ENCODE measurements at places on chromosomes 7 and 10. TPM values are rescaled to one million over a fixed set of nuclear protein-coding genes. Genes with fewer than 3 reads are reported as not detected.

Gene RTKN2
- total RNA-seq, result 109 TPM

DNA sequence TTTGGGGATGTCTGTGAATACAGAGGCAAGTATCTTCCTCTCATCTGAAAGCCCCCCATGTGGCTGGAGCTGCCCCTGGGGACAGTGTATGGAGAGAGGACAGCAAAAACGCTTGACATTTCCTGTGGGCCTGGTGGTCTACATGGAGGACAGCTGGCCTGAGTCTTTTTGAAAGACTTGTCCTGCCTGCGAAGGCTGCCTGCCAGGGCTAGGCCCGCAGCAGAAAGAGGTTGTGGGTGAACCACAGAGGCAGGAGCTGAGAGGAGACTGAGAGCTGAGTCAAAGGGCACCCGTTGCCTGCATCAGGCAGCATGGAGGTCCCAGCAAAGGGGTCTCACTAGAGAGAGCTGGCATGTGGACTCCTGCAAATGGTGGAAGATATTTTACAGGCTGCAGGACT is 66.4 kb downstream of the KAT6B start:
- peaks cover 14% of the 10 kb centered on the region for H3K4me1 ChIP-seq
- DNase-seq, result no peak
- H3K27me3 ChIP-seq, result no peaks in the 10 kb centered on the region
- H3K4me3 ChIP-seq, result no peak overlapping the region
- H3K27ac ChIP-seq, result no peak overlapping the region
- no peaks in the 10 kb centered on the region for H3K36me3 ChIP-seq

DNA sequence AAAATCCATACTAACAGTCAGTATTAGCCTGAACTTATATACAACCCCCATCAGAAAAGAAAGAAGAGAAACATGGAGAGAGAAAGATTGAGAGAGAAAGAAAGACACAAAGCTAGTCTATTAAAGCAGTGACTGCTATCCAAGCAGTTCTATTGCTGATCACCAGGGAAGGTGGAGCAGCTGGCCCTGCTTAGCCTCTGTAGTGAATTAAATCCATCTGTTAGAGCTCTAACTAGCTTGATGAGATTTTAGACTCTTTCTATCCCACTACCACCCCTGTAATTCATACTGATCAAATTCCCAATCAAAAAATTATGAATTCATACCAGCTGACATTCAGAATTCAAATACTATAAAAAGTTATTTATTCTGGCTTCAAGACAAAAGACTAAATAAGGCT is 486.0 kb upstream of the LRRN3 start:
- no peaks in the 10 kb centered on the region for H3K27me3 ChIP-seq
- no peak for DNase-seq
- H3K36me3 ChIP-seq, result no peaks in the 10 kb centered on the region
- H3K27ac ChIP-seq, result no peak overlapping the region
- H3K4me1 ChIP-seq, result no peaks in the 10 kb centered on the region

- no peaks in the 10 kb centered on the region for H3K27me3 ChIP-seq
- H3K4me3 ChIP-seq, result no peak overlapping the region
- no peaks in the 10 kb centered on the region for H3K36me3 ChIP-seq
- DNase-seq, result no peak
Measured at GRCh38 chr7:98073047-98073446, 33.6 kb upstream of the LMTK2 start.

GRCh38 chr7:92799446-92800211 is 36.7 kb downstream of the CDK6 start:
- H3K4me3 ChIP-seq, result no peak overlapping the region
- H3K27ac ChIP-seq, result no peak overlapping the region
- H3K4me1 ChIP-seq, result peaks cover 32% of the 10 kb centered on the region
- no peaks in the 10 kb centered on the region for H3K27me3 ChIP-seq
- DNase-seq, result no peak
- no peaks in the 10 kb centered on the region for H3K36me3 ChIP-seq

GRCh38 chr7:50721661-50722259 is 60.9 kb downstream of the GRB10 start:
- H3K27me3 ChIP-seq, result no peaks in the 10 kb centered on the region
- no peak for DNase-seq
- H3K4me1 ChIP-seq, result peaks cover 46% of the 10 kb centered on the region

DNA sequence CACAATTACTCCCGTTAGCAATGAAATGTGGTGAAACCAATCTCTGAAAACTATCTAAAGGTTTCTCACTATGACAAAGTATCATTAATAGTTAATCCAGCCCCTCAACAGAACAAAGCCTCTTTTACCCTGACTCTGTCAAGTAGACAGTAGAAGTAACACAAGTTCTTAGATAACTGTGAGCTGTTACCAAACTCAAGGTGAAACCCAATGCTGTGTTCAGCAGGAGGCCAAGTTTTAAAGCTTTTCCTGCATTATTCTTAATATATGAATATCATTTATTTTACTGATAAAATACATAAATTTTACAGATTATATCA is 109.1 kb downstream of the SRPK2 start:
- H3K36me3 ChIP-seq, result no peaks in the 10 kb centered on the region
- no peaks in the 10 kb centered on the region for H3K4me1 ChIP-seq
- H3K4me3 ChIP-seq, result no peak overlapping the region
- no peak for DNase-seq
- no peaks in the 10 kb centered on the region for H3K27me3 ChIP-seq

Measured in lower lobe of right lung (tissue), 2 donors.